CD4-positive, alpha-beta T cell treated with Interleukin-6 at 100 ng/mL for 8 hours (primary cell): ENCODE measurements at places on chromosomes 1 and 21.
A peak's percentile ranks its signal among the peaks of the same experiment; 100 is the strongest.

DNA sequence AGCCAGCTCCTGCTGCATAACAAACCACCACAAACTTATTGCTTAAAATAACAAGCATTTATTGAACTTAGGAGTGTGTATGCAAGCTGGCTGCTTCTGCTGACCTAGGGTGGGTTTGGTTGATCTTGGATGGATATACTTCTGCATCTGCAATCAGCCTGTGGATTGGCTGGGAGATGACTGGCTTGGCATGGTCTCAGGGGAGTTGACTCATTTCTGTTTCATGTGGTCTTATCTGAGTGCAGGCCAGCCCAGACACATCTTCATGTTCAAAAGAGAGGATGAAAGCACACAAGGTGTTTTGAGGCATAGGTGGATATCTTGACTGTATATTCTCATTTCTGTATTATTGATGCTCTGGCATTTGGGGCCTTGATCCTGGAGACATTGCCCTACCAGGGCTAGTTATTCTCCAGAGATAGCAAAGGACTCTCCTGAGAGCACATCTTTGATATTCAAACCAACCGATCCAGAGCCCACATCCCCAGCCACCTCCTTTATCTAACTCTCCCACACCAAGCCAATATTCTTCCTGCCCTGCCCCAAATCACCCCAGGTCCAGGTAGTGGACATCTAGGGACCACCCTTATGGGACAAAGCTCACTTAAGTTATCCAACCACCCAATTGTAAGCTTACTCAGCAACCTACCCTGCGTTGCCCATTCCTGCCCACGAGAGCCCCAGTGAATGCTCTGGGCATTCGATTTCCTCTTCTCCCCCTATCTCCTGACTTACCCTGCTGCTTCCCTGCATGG lies 350.8 kb downstream of the PTPRU start:
- no peak for DNase-seq

- no peak for DNase-seq
These were observed 60.0 kb upstream of the TMPRSS2 start for GRCh38 chr21:41567901-41568510.

GRCh38 chr1:164742745-164743144 lies 183.8 kb downstream of the PBX1 start:
- DNase-seq: no peak

DNA sequence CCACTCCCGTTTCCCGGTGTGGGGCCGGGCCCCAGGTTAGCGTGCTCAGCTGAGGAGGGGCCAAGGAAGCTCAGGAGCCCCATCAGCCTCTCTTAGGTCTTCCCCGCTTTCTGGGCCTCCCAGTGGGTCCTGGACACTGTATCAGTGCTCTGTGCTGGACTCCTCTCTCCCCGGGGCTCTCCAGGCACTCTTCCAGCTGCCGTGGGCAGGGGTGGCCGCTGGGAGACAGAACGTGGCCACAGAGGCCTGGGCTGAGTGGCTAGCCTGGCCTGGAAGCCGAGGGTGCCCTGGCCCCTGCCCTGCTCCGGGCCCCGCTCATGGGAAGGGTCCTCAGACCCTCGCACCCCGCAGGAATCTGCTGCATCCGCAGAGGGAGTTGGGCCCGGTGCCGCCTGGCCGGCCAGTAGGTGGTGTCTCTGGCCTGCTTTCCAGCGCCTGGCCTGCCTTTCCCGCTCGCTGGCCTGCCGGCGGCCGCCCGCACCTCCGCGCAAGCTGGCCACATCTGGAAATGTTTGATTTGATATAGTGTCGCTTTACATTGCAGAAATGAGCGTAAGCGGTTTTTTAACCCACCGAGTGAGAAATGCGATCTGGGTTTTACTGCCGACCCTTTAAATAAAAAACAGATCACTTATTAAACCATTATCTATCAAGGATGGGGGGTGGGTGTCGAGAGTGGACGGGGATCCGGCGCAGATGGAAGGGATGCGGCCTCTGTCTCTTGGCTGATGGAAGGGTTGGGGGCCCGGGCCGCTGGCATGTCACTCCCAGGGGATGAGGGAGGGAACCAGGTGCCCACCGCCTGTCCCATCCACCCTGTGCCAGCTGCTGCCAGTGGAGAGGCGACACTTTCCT lies 74.4 kb upstream of the TTC34 start:
- no peak for DNase-seq

DNA sequence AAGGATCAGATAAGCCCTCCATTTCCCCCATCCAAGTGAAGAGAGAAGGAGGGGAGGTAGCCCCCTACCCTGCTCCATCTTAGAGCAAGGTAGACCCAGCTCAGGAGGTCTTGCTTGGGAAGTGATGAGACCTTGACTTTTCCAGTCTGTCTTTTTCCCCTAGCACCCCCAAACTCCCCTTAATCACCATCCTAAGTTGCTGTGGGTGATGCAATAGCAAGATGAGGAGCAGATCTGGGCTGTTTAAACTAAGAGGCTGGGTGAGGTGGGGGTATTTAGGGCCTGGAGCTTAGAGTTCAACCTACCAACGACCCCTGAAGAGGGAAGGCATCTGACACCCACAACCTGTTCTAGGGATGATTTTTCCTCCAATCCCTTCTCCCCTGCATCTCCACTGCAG lies 1.7 kb downstream of the ATP1A2 start:
- no peak for DNase-seq

- no peak for DNase-seq
These were observed 69.2 kb downstream of the OLFML2B start for GRCh38 chr1:161954466-161954865.

GRCh38 chr1:62991152-62991551 lies 207.2 kb downstream of the ATG4C start:
- DNase-seq: no peak

DNA sequence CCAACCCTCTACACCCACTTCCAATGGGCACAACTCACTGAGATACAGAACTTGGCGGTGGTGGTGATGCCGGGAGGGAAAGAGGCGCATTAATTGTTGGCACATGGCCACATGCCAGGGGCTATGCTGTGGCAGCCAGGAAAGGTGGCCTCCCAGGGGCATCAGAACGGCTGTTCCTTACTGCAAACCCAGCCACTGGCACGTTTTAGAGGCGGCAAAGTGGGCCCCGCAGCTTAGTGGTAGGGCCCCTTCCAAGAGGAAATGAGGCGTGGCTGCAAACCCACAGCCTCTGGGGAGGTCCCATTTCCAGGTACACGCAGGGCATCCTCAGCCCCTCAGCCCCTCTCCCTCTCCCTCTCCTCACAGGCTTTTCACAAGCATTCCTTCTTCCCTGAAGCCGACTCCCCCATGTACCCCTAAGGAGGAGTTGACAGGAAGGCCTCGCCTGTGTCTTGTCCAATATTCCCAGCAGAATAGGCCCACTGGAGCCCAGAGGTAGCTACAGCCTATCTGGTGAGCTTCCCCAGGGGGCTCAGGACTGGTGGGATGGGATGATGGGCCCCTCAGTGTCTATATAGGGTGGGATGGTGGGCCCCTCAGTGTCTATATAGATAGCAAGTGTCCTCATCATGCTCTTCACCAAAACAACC lies 166.2 kb downstream of the CLIC6 start:
- DNase-seq: no peak

DNA sequence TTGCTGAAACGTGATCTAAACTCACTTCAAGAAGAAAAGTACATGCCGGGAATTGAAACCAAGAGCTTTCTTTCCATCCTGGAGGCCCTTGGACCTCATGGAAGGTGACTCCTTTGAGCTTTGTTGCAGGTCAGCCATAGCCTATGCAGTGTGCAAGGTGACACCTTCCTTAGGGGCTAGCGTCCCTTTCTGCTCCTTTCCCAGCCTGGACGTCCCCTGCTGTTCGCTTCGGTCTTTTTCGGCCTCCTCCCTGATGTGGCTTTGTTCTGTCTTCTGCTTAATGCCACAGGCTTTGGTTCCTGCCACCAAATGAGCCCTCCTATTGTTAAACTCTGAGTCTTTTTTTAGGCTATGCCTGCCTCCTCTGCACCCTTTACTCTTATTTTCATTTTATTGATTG lies 308.8 kb downstream of the BRINP2 start:
- no peak for DNase-seq

- DNase-seq: no peak
These were observed 166.6 kb downstream of the DYRK1A start for GRCh38 chr21:37532868-37533780.

- DNase-seq: no peak
These were observed 35.8 kb downstream of the PRRX1 start for GRCh38 chr1:170699696-170700095.

DNA sequence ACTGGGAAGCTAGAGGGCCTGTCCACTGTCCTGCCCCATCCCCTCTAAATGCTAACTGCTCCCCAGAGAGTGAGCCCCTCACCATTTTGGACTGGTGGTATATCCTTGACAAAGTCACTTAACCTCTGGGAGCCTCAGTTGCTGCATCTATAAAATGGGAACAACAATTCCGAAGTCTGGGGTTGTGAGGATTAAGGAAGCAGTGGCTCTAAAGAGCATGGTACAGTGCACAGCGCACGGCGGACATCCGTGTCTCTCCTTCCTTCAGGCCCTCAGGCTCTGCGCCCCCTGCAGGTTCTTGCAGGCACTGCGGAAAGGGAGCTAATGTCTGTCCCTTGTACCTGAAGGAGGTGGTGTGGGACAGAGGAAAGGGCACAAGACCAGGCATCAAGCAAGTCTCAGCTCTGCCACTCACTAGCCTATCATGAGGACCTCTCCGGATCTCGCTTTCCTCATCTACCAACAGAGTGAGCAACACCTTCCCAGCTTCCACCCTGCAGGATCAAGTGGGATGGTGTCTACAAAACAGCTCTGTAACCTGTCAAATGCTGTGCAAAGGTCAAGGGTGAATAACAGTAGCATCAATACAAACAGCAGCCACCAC lies 20.1 kb downstream of the ECE1 start:
- peak; percentile 81 for DNase-seq

GRCh38 chr21:34865400-34866241 lies 183.5 kb downstream of the RUNX1 start:
- peak; percentile 14 for DNase-seq

DNA sequence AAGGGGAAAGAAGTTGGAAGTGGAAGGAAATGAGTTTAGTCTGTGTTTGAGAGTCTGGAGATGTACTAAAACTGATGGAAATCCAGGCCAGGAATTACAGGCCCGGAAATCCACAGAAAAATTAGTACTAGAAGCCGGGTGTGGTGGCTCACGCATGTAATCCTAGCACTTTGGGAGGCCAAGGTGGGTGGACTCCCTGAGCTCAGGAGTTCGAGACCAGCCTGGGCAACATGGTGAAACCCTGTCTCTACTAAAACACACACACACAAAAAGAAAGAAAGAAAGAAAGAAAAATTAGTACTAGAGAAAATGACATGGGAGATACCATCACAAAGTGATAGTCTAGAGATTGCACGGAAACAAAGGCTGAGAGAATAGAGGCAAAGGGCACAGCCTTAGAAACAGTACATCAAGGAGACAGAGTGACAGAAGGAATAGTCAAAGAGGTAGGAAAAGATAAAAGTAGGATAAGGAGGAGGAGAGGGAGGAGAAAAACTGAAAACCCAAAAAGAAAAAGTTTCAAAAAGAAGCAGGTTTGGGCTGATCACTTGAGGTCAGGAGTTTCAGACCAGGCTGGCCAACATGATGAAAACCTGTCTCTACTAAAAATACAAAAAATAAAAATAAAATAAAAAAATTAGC lies 4.8 kb upstream of the TAF13 start:
- DNase-seq: no peak

DNA sequence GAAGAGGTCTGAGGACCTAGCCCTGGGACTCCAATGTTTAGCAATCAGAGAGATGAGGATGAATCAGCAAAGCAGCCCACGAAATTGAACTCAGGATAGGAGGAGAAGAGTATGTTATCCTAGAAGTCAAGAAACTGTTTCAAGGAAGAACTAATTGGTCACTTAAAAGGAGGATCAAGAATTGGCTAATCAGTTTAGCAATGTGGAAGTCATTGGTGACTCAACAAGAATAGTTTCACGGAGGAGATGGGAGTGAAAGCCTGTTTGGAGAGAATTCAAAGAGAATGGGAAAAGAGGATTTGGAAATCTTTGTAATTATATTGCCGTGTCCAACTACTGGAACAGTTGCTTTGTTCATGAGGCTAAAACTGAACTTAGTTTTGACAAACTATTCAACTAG lies 7.4 kb downstream of the HMCN1 start:
- no peak for DNase-seq

GRCh38 chr1:156751757-156752481 lies 444 bp upstream of the HDGF start:
- peak; percentile 97 for DNase-seq

- DNase-seq: no peak
These were observed 125.5 kb upstream of the PLXNA2 start for GRCh38 chr1:208369658-208370057.

DNA sequence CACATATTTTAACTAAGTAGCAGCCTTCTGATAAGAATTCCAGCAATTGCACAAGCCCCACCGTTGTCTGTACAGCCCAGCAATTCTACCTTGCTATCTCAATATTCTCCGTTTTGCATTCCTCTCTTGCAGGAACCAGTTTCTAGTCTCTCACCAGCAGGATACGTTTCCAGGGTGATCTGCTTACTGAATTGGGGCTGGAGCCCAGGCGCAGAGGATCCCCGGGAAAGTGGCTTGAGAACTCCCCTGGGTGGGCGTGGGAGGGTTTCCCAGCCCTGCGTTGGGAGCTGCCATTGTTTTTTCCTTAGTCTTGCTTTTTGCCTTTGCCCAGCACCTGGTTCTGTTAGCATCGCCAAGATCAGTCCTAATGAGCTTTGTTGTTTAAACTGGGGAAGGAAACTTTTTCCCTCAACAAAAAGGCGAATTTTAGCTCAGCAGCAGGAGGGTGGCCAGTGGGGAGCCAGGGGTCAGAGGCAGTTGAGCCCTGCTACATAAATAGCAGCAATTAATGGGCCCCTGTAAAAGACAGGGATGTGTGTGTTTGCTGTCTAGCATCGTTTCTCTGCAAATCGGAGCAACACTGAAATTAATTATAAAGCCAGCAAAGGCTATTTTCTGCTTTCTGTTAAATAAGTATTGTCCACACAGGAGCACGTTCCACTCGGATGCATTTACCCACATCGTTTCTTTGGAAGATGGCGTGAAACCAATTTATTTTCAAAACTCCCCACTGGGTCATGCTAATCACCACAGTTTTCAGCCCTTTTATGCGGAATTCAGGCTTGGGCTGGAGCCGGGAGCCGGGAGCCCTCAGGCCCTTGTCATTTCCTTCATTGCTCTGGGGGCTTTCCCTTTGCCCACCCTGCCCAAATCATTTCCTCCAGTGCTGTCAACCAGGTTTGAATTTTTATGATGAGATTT lies 36.6 kb downstream of the HUNK start:
- no peak for DNase-seq

GRCh38 chr1:50968821-50969610 lies 1.0 kb upstream of the CDKN2C start:
- peak; percentile 20 for DNase-seq

GRCh38 chr1:181409981-181410380 lies 73.3 kb upstream of the CACNA1E start:
- DNase-seq: no peak

- DNase-seq: peak; percentile 23
These were observed 354.1 kb upstream of the B3GALT2 start for GRCh38 chr1:193540511-193540910.

- DNase-seq: no peak
These were observed 181.9 kb downstream of the ZSCAN20 start for GRCh38 chr1:33654267-33654834.

DNA sequence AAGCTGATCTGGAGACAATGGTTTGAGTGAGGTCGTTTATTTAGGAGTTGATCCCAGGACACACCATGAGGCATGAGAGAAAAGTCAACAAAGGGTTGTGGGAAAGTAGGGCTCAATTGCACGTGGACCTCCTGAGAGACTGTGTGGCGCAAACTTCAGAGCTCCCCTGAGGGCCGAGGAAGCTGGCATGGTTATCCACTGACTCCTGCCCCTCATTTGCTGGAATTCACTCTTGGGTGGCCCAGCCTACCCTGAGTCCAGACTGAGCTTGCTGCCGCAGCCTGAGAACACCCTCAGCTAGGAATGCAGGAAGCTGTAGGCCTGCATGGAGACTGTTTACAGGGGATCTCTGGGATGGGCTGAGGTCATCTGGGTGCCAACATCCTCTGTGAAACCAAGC lies 301.0 kb downstream of the RWDD3 start:
- no peak for DNase-seq
